Astrocyte (in vitro differentiated cells and primary cell): ENCODE measurements at places on chromosomes 1 and 21.
A peak's percentile ranks its signal among the peaks of the same experiment; 100 is the strongest.

DNA sequence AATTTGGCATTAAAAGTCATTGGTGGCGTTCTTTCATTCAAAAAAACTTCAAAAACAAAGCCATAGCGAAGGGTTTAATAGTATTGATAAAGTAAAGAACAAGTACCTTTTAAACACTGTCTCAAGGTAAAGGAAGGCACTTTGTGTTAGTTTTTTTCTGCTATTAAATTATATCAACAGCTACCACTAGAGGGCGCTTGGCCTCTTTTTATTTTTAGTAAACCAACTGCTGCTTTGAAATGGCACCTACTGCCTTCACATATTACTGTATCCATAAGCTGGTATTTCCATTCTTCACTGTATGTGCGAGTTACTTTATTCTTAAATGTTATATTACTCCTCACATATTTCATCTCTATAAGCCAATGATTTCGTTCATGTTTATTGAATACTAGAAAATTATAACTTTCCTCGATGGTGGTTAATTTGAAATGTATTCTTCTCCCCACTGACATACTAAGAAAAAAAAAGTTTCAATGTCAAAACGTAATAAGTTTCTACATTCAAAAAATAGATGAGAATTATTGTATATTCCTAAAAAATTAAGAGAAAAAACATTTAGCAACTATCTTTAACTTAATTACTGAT, 125.7 kb upstream of the CXADR start:
- peaks cover 3% of the 10 kb centered on the region for H3K27me3 ChIP-seq
- no peaks in the 10 kb centered on the region for H3K4me1 ChIP-seq
- H3K27ac ChIP-seq = no peak overlapping the region
- no peak overlapping the region for H3K4me3 ChIP-seq

- peak overlapping the region; percentile 58 for H3K27ac ChIP-seq
- DNase-seq = no peak
- peaks cover 19% of the 10 kb centered on the region for H3K4me1 ChIP-seq
- H3K27me3 ChIP-seq = no peaks in the 10 kb centered on the region
- H3K36me3 ChIP-seq = peaks cover 27% of the 10 kb centered on the region
Observed at GRCh38 chr1:15939181-15940109, 36.5 kb downstream of the ZBTB17 start.

DNA sequence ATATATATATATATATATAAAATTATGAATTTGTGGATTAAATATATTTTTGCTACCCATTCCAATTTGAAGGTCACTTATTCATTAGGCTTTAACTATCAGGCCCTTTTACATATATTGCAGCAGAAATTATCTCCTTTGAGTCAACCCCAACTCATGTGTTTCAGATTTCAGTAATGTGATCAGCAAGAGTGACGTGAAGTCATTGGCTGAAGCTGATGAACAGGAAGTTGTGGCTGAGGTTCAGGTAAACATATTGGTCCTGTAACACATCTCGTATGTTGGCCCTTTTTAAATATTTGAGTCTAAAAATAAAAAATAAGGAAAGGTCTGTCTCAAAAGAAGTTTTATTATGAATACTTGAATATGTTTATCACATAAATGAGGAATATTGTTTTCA, 8.5 kb downstream of the VPS45 start:
- H3K36me3 ChIP-seq = peaks cover 35% of the 10 kb centered on the region
- H3K4me1 ChIP-seq = no peaks in the 10 kb centered on the region
- no peak for DNase-seq
- H3K27ac ChIP-seq = no peak overlapping the region

- H3K4me1 ChIP-seq = no peaks in the 10 kb centered on the region
- H3K36me3 ChIP-seq = peaks cover 18% of the 10 kb centered on the region
- no peak overlapping the region for H3K4me3 ChIP-seq
- H3K27ac ChIP-seq = no peak overlapping the region
- H3K27me3 ChIP-seq = no peaks in the 10 kb centered on the region
Observed at GRCh38 chr1:220135755-220136154, 41.8 kb downstream of the IARS2 start.

- peaks cover 7% of the 10 kb centered on the region for H3K4me1 ChIP-seq
- peak overlapping the region; percentile 50 for H3K4me3 ChIP-seq
- no peak overlapping the region for H3K27ac ChIP-seq
- DNase-seq = peak; percentile 61
- peaks cover 20% of the 10 kb centered on the region for H3K27me3 ChIP-seq
- peaks cover 4% of the 10 kb centered on the region for H3K36me3 ChIP-seq
Observed at GRCh38 chr1:155070721-155071569, 7.4 kb downstream of the EFNA4 start.
